ENCODE measurements at places on chromosomes 6 and 20. TPM values are rescaled to one million over a fixed set of nuclear protein-coding genes. Genes with fewer than 3 reads are reported as not detected.

Gene SUMO4
- 1.5 TPM for total RNA-seq

Gene HDGFL1
- total RNA-seq = not detected

Gene FHL5
- total RNA-seq = not detected

Gene MLN
- total RNA-seq = not detected

Gene WFDC5
- not detected for total RNA-seq

Gene SLC17A2
- not detected for total RNA-seq

Gene TXLNB
- under 0.01 TPM for total RNA-seq

Gene LZTS3
- 6.3 TPM for total RNA-seq

Gene FILIP1
- 0.43 TPM for total RNA-seq

Gene PLTP
- total RNA-seq = 14.6 TPM

Gene TFAP2D
- total RNA-seq = not detected

Gene TPD52L2
- total RNA-seq = 145 TPM

Gene LAMP5
- not detected for total RNA-seq

Measured in placental pericyte (primary cell).